ENCODE measurements at places on chromosomes 12 and 14.

GRCh38 chr12:131893605-131894312 lies 663 bp upstream of the ULK1 start:
- DNase-seq, result no peak

GRCh38 chr12:44379831-44380230 lies 496.3 kb downstream of the NELL2 start:
- no peak for DNase-seq

GRCh38 chr14:69285661-69286255 lies 25.8 kb downstream of the GALNT16 start:
- no peak for DNase-seq

GRCh38 chr12:125528281-125528680 lies 463.0 kb downstream of the AACS start:
- DNase-seq, result no peak

GRCh38 chr14:34971381-34971780 lies 11.4 kb upstream of the SRP54 start:
- DNase-seq, result no peak

- no peak for DNase-seq
Observed at GRCh38 chr12:110330544-110330943, 49.5 kb downstream of the ATP2A2 start.

DNA sequence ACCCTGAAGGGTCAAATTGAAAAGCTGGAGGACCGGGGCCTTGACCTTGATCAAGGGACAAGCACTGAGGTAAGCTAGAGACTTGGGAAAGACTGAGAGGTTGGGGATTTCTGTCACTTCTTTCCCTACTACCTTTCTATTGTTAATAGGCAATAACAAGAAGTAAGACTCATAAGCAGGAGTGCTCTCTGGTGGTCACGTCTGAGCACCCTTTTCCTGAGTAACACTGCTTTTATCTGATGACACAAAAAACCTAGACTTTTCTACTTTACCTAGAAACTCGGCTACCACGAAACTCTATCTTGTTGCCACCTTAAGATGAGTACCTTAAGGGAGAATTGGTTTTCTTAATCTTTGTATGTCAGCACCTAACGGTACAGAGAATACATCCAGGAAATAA lies 35.5 kb upstream of the PPFIBP1 start:
- no peak for DNase-seq

- DNase-seq, result no peak
Observed at GRCh38 chr12:129083121-129083840, 230.0 kb downstream of the GLT1D1 start.

- DNase-seq, result no peak
Observed at GRCh38 chr12:774051-774614, 21.8 kb downstream of the WNK1 start.

- DNase-seq, result no peak
Observed at GRCh38 chr12:52337054-52337453, 15.9 kb upstream of the KRT83 start.

DNA sequence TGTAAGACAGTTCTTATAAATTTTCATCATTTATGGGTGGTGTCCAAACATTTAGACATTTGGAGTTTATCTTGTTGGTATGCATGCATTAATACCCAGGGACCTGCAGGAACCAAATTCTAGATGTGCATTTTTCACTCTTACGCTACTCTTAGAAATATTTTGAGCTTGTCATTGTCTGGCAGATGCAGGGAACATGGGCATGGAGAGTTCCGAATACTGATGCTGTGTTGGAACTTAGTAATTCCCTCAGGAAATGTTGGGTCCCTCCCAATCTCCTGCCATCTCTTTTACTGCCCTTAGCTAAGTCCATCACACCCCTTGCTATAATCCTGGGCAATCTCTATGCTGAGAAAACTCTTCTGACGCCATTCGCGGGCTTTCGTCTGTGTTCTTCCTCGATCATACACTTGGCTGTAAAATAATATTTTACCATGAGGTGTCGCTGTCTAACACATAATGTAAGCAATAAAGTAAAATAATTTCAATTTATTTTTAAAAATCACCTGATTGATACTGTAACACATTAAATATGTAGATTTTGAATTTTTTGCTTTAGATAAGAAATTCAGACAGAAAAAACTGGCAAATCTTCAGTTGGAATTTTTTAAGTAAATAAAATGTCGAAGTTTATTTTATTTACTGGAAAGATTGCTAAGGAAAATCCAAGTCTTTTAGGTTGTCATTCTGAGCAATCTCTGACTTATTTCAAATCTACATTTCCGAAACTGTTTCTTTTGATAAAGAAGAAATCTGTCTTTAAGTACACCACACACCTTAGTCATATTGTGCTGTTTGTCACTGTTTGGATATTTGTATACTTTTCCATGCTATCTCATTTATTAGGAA lies 304.1 kb upstream of the SSTR1 start:
- no peak for DNase-seq

- DNase-seq, result no peak
Observed at GRCh38 chr12:19018302-19018970, 111.1 kb upstream of the PLEKHA5 start.

DNA sequence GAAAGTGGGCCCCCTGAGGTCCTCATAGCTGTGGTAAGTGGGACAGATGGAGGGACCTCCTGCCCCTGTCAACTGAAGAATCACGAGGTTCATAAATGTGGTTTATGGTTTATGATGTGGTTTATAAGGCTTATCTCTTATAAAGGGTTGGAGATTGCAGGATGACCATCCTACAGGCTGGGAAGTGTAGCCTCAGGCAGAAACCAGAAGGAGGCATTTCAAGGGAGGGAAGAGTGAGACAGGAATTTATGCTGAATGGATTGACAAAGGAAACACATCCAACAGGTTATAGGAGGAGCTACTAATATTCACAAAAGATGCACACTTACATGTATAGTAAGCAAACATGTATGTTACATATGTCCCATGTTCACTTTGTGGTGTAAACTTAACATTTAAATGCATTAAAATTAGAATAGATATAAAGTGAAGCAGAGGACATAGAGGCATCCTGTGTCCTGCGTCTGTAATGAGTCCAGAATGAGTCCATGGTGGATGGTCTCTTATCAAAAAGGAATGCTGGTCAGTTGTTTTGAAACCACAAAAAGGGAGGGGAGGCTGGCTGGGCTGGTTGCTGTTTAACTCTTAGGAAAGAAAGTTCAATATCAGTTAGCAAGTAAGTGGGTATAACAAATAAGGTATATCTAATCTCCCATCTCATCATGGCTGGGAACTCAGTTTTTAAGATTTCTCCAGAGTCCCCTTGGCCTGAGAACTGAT lies 149.0 kb upstream of the RMST start:
- DNase-seq, result no peak

GRCh38 chr14:75563931-75564330 lies 14.5 kb upstream of the FLVCR2 start:
- DNase-seq, result no peak

- DNase-seq, result no peak
Observed at GRCh38 chr12:75628916-75629315, 117.5 kb upstream of the KRR1 start.

- DNase-seq, result no peak
Observed at GRCh38 chr12:46486588-46486987, 114.0 kb upstream of the SLC38A2 start.

DNA sequence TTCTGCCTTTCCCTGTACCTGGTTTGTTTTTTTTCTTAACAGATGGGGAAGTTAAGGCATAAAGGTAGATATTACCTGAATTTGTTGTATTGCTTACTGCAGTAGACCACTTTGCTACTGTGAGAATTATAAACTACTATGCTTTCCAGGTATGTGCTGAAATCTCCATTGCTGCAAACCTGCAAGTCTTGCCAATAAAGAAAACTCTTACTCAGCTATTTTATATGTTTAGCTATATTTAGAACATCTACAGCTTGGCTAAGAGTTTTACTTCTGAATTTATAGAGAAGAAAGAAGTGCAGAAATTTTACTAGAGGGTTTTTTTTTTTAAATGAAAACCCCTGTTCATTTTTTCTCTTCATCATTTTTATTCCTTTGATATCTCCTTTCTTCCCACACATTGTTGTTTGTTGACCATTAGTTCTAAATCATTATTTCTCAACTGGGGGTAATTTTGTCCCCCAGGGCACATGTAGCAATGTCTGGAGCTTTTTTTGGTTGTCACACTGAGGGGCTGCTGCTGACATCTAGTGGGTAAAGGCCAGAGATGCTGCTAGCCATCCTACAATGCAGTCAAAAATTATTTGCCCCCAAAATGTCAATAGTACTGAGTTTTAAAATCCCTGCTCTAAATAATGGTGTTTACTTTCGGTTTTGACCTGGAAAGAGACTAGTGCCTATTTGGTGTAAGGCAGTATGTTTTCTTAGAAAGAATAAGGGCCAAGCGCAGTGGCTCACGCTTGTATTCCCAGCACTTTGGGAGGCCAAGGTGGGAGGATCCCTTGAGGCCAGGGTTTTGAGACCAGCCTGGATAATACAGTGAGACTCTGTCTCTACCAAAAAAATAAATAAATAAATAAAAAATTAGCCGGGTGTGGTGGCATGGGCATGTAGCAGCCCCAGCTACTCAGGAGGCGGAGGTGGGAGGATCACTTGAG lies 48.6 kb downstream of the PCNX1 start:
- no peak for DNase-seq

- DNase-seq, result peak; percentile 30
Observed at GRCh38 chr12:79934281-79935020, 446 bp downstream of the PPP1R12A start.

DNA sequence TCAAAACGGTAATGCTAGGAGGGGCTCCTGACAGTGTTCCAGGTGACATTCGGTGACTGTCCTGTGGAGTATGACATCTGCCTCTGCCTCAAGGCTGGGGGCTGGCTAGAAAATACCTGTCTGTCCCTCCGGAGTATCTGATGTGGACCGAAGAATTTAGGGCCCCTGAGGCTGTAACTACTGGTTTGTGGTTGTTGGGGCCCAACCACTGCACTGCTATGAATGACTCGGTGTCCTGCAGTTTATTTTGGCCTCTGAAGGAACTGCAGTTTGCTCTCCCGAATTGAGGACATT lies 198.9 kb upstream of the CAND1 start:
- DNase-seq, result no peak

DNA sequence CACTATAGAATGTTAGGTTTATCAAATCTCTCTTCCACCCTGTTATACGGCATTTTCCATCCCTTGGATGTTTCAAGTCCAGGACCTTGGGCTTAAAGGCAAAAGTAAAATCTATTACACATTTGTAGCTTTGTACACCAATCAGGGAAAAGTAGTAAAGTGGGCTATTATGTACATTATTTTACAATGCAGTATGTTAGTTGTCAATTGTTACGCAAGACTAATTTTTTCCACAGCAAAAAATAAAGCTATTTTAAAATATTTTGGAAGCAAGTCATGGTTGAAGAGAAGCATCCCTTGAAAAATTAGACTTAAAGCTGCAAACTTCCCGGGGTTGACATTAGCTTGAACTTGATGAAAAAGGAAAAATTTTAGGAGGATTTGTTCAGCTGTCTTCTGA lies 476.2 kb downstream of the DIO2 start:
- no peak for DNase-seq

DNA sequence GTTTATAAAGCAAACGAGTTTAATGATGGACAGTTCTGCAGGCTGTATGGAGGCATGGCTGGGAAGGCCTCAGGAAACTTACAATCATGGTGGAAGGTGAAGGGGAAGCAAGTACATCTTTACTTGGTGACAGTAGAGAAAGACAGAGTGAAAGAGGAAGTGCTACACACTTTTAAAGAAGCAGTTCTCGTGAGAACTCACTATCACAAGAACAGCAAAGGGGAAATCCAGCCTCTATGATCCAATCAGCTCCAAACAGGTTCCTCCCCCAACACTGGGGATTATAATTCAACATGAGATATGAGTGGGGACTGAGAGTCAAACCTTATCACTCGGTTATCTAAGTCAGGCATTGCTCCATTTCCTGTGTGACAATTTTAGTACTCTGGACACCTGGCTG lies 189.9 kb upstream of the CNTN1 start:
- DNase-seq, result no peak

DNA sequence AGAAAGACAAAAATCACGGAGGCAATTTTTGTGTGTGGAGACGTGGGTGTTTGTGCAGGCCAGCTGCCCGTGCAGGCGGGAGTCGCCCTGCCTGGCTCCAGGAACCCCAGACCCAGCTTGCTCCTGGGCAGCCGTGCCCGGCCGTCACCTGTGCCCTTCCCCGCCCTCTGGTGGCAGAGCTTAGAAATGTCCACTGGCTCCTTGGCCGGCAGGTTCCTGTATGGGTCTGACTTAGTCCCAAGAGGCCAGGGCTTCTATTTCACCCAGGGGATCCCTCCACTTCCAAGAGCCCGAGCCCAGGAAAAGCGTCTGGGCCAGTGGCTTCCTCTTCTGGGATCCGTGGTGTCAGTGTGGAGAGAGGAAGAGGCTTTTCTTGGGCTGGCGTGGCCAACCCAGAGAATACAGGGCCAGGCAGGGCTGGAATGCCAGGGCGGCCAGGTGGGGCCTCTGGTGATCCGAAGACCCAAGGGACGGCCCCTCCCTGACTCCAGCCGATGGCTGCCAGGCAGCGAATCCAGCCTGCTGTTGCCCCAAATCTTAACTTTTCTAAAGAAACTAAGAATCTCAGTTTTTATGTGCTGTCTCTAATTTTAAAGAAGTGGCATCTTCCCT lies 120.9 kb downstream of the TMEM132C start:
- no peak for DNase-seq

GRCh38 chr14:104788873-104789663 lies 6.5 kb downstream of the AKT1 start:
- no peak for DNase-seq

DNA sequence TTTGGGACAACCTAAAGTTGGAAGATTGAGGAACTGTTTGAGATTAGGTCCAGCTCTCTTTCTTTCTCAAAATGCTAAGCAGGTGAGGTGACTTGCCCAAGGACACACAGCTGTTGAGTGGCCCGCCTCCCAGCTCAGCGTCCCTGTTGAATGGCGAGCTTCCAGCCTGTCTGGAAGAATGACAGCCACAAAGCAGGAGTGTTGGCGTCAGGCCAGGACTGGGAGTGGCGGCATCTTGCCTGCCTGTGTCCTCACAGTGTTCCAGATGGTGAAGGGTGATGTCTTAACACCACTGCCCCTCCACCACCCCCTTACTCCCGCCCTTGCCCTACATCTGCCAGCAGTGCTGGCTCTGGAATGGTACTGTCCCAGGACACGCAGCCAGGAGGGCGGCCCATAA lies 4.4 kb upstream of the CEBPE start:
- no peak for DNase-seq

DNA sequence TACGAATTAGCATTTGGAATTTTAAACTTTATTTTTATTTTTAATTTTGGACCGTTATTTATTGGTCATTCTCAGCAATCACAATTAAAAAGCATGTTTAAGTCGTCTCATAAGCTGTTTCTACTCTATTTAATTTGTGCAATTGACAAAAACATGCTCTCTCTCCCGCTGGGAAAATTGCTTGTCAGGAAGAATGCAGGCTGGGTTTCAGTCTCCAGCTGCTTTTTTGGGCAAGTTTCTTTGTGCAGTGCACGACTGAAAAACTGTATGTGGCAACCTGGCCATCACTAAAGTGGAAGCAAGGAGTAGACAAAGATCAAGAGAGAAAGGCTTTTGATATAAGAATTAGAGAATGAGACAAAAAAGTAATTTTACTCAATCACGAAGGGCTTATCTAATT lies 941.5 kb upstream of the MDGA2 start:
- no peak for DNase-seq

DNA sequence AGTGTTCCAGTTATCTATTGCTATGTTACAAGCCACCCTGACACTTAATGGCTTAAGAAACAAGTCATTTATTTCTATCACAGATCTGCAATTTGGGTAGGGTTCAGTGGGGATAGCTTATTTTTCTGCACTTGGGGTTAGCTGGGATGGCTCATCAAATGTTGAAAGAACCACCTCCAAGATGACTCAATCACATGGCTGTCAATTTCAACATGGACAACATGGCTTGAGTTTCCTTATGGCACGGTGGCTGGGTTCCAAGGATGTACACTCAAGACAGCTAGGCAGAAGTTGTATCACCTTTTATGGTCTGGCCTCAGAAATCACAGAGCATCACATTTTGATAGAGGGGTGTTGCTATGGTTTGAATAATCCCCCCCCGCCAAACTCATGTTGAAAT lies 24.5 kb upstream of the IGF1 start:
- DNase-seq, result no peak

Measured in stimulated activated CD4-positive, alpha-beta T cell treated with anti-CD3 and anti-CD28 coated beads, Interleukin-15, amount 100 ng/mL, for 1 hour (primary cell).